ENCODE measurements at places on chromosomes 3 and 15.

GRCh38 chr3:120033596-120033995, 60.7 kb downstream of the GSK3B start:
- no peak for DNase-seq

DNA sequence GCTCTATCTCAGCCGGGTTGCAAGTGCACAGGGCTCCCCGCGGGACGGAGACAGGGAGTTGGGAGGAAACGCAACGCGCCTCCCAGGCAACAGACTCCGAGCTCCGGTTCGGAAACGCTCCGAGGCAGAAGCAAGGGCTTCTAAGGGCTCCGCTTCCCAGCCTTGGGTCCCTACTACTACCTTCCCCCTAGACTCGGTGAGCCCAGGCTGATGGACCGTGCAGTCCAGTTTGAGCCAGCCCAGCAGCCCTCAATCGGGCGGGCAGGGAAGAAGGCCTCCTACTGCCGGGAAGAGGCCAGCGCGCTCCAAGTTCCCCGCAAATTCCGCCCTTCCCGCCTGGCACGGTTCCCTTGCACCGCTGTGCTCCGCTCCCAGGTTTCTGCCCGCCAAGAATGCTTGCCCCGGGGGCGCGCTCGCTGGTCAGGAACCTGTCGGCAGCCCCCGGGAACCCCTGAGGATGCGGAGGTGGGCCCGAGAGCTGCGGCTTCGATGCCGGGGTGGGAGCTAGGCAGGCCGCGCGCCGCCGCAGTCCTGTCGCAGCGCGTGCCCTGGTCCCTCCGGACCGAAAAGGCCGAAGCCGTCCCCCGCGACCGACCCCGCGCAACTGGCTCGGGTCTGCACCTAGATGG, 728 bp downstream of the TRANK1 start:
- DNase-seq, result peak; percentile 9

DNA sequence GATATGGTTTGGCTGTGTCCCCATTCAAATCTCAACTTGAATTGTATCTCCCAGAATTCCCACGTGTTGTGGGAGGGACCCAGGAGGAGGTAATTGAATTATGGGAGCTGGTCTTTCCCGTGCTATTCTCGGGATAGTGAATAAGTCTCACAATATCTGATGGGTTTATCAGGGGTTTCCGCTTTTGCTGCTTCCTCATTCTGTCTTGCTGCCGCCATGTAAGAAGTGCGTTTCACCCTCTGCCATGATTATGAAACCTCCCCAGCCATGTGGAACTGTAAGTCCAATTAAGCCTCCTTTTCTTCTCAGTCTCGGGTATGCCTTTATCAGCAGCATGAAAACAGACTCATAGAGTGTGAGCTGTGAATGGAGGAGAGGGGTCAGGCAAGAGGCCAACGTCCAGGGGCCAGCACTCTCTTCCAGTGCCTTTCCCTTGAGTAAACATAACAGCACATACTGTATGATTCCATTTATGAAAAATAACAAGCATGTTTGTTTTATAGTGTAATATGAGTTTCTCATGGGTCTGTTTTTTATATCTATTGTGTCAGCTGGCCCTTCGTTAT, 16.3 kb upstream of the LCTL start:
- no peak for DNase-seq

GRCh38 chr15:94298364-94298763, 67.0 kb downstream of the MCTP2 start:
- no peak for DNase-seq

GRCh38 chr3:158085931-158086330, 20.3 kb downstream of the SHOX2 start:
- DNase-seq, result no peak

DNA sequence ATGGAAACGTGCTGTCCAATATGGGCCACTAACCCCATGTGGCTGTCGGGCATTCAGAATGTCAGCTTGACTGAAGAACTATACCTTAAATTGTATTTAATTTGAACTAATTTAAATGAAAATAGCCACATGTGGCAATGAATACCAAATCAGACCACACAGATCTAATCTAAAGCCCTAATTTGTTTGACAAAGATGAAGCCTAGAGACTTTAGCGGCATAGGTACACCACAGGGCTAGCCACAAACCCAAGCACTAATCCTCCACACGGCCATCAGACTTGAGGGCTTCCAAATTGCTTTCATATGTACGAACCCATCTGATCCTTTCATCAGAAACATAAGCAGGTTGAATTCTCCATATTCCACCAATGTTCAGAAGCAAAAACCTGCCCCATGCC, 81.4 kb downstream of the SHQ1 start:
- no peak for DNase-seq

- DNase-seq, result peak; percentile 30
Measured at GRCh38 chr3:58492494-58492905, 604 bp downstream of the KCTD6 start.

Data from CD4-positive, alpha-beta T cell treated with Interleukin-17A for 1 hour (primary cell).